Effector CD8-positive, alpha-beta T cell (primary cell): ENCODE measurements at places on chromosomes 5 and 9.

DNA sequence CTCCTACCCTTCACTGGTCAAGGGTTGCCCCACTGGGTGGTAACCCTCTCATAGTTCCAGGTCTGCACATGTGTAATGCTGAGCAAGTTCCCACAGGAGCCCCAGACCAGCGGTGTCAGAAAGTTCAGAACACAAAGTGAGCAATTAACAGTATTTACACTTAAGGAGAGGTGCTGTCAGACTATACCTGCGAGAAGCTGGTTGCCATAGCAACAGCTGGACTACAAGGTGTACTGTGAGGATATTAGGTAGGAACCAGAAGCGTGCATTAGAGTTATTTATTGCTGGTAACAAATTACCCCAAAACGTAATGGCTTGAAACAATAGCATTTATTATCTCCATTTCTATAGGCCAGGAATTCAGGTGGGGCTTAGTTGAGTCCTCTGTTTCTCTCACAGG lies 317.0 kb upstream of the RPS23 start:
- no peak for DNase-seq

- DNase-seq: no peak
Measured at GRCh38 chr9:131960851-131961495, 118.7 kb downstream of the MED27 start.

DNA sequence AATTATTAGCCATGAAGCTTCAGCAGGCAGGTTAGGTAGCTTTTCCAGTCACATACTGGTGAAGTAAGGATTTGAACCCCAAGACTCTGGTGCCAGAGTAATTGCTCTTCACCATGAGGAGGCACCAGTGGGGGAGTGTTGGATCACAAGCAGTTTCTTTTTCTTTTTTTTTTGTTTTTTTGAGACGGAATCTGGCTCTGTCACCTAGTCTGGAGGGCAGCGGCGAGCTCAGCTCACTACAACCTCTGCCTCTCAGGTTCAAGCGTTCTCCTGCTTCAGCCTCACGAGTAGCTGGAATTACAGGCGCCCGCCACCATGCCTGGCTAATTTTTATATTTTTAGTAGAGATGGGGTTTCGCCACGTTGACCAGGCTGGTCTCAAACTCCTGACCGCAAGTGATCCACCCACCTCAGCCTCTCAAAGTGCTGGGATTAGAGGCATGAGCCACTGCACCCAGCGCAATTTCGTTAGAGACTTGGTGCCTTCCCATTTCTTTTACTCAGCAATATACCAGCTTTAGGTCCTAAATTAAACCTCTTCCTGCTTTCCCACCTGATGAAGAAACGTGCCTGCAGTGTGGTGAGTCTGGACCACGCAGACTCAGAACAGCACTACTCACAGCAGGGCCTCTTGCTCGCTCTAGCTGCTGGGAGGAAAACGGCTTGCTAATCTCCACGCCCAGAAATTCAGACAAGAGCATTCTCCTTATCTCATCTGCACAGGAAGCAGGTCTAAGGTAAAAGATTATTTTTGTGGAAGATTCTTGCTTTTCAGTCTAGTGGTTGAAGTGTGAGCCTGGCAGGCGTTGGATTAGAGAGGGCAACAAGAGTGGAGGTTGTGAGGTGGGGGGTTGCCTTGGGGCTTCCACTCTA lies at the start of gene S100Z:
Gene S100Z, plus strand, starts transcription at position 596 of the 873 bp plus-strand sequence. CDS start 25,346 bp downstream, outside the sequence.
- DNase-seq: no peak

DNA sequence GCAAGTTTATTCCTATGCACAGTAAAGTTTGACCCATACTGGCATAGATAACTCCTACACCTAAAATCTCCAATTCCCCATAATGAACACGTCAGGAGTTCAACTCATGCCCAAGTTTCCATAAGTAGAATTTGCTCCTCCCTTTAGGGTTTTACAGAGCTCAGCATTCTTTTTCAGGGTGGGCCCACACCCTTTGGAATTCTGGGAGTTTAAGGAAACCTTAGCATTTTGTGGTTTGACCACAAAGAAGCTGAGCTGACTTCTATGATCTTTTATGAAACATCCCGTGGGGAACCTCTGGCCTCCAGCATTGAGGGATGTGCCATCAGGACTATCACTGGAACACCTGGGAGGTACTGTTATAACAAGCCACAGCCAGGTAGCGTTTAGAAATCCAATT lies 220.6 kb upstream of the MAP3K1 start:
- DNase-seq: no peak

GRCh38 chr9:28207657-28208056 lies 634.4 kb upstream of the C9orf72 start:
- no peak for DNase-seq

DNA sequence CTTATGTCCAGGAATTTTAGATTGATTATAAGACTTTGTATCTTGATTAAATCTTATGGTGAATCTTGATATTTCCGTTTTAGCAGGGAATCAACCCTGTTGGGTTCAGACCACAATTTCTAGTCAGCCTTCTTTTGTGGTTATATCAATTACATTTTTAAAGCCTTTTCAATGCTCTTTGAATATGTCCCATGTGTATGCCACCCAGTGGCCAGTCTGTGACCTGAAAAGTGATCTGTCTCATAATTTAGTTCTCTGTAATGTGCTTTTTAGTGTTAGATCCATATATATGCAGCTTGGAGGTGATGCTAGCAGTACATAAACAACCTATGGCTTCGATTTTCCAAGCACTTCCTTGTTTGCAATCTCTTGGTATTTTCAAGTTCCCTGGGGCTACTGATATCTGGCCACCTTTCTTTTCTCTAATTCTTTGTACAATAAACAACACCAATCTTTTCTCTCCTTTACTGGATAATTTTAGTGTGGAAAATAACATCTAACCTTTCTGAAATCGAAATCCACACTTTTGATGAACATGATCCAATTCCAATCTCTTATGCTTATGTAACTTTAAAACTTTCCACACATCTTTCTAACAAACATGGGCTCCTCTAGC lies 28.8 kb downstream of the PDE8B start:
- no peak for DNase-seq

DNA sequence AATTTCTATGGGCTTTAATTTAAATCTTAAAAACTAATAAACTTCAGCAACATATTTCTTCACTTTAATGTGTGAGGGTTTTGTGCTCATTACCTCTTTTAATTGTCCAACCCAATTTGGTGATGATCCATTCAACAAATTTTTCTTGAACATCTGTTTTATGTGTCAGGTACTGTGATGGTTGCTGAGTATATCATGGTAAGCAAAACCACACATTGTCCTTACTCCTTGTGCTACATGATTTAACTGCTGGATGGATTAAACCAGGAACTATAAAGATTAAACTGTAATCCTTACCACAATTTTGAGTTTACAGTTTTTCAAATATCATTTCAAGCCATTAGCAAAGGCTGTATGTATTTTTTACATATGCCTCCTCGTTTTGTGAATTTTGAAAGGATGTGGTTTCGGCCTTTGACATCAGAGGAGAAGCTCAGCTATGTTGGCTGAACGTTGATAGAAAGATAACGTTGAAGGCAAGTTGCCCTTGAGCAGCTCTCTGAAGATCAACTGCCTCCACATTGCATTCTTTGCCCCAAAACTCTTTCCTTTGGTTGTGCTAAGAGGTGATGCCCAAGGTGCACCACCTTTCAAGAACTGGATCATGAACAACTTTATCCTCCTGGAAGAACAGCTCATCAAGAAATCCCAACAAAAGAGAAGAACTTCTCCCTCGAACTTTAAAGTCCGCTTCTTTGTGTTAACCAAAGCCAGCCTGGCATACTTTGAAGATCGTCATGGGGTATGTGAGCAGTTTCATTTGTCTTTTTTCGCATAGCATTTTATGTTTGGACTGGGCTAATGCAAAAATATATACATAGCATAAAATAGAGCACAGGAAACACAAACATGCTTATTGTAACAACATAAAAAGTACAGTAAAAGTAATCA lies at the start of gene ITK:
Gene ITK, plus strand, starts transcription at position 467 of the 891 bp plus-strand sequence. Its CDS starts 138 bp downstream, at position 605.
- no peak for DNase-seq

DNA sequence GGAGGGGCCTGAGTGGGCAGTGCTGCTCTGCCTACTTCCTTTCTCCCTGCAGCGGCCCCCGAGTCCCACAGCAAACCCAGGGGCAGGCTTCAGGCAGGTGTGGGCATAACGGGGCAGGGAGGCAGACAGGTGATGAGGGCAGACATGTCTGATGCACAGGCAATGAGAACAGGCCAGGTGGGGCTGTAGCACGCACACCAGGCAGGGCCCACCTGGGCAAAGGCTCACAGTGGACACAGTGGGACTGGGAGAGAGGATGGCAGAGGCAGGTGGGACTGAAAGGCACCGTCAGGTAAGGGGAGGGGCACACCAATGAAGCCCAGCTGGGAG lies 5.8 kb downstream of the LTC4S start:
- DNase-seq: no peak

- no peak for DNase-seq
Measured at GRCh38 chr5:60260658-60261057, 367.1 kb upstream of the PDE4D start.

DNA sequence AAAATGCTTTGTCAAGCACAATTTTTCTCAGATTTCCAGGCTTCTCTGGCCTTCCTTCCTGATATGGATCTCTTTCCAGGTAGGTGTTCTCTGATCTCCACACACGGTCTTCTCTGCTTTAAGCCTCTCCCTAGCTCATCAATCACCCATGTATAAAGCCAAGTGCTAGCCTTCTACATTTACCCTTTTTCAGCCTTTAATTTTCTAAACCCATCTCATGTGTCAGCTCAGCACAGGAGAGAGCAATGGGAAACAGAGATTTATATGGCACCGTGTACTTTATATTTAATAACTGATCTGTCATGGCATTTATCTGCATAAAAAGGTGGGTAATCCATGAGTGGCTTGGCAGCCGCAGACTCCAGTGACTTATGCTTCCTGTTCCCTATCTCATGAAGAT lies 495.0 kb downstream of the RASEF start:
- no peak for DNase-seq

DNA sequence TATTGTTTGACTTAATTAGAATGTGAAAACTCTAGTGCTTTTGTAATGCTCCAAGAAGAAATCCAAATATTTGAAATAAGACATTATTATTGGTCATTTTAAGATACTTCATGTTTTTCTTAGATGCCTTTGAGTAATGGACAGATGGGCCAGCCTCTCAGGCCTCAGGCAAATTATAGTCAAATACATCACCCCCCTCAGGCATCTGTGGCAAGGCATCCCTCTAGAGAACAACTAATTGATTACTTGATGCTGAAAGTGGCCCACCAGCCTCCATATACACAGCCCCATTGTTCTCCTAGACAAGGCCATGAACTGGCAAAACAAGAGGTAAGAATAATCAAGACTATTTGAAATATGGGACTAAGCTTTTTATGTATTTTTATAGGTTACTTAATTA lies 69.2 kb upstream of the SREK1 start:
- no peak for DNase-seq

DNA sequence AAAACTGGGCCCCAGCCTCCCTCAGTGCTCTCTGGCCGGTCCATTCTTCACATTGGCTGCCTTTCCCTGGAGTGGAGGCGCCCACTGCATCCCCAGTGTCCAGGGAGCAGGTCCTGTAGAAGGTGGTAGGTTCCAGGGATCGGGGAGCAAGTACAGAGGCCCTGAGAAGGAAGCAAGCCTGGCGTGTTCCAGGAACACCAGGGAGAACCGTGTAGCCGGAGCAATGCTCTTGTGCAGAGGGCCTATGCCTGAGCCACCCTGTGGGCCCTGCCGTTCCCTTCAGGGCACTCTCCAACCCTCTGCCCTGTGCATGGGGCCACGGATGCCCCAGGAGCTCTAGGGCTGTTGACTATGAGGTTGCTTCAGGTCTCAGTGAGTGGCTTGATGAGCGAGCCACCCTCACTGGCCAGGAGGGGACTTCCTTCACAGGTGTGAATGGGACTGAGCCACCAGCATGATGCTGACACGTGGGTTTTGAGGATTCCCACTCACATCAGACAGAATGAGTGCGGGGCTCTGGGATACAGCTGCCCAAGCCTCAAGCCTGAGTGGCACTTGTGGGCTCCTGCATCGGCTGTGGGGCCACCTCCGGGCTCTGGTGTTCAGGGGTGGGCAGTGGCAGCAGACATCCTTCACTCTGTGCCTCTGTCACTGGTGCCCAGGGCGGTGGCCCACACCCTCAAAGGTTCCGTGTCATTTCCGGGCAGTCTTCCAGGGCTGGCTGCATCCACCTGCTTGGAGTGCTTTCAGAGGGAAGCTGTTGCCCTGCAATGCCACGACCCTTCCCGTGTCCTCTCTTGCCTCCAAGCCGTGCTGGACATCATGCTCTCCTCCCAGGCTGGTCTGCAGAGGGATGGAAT lies 54.4 kb downstream of the ADAMTS2 start:
- no peak for DNase-seq

- DNase-seq: no peak
Measured at GRCh38 chr9:79637177-79637925, 65.6 kb downstream of the TLE4 start.

GRCh38 chr5:139051392-139051791 lies 146.8 kb downstream of the SIL1 start:
- no peak for DNase-seq

DNA sequence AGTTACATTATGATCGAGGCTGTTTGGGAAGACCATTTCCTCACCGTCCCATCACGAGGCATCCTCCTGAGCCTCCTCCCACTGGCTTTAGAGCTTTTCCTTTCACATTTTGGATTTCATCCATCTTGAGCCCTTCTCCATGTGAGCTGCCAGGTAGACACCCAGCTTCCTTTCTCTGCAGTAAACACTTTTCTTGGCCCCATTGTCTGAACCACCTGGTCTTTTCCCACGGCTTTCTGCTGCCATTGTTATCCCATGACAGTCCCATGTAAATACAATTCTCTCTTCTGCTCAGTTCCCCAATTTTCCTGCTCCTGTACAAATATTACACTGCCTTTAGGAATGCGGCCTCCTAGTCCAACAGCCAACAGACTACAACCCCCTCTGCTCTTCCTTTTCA lies 24.1 kb downstream of the UBE2QL1 start:
- no peak for DNase-seq

DNA sequence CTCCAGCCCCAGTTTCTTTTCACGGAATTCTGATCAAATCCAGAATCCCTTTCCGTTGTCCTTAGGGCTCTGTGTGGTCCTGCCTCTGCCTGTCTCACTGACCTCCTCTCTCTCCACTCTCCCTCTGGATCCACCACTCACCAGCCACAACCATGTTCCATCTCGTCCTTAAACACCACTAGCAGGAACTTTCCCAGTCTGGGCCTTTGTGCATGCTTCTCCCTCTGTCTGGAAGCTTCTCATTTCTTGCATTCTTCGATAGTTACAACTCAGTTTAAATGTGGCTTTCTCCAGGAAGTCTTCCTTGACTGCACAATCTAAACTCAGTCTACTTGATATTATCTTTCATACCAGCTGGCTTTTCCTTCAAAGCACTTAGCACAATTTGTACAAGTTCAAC lies 117.7 kb upstream of the MSX2 start:
- no peak for DNase-seq

DNA sequence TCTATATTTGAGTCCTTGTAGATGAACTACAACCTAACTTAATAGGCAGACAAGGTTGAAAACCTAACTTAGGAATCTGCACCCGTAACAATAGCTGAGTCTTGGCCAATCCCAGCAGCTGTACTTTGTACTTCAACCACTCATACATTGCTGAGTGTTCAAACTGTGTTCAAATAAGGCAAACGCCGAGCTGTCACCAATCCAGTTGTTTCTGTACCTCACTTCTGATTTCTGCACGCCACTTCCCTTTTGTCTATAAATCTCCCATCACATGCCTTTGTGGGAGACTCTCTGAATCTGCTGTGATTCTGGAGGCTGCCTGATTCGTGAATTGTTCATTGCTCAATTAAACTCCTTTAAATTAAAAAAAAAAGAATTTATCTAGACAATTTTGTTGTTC lies 167.8 kb upstream of the TUT7 start:
- DNase-seq: no peak
